ENCODE measurements at places on chromosomes 13 and 19. TPM values are rescaled to one million over a fixed set of nuclear protein-coding genes. Genes with fewer than 3 reads are reported as not detected.

- no peak overlapping the region for H3K27ac ChIP-seq
- no peak overlapping the region for H3K4me3 ChIP-seq
- no peak for DNase-seq
- H3K4me1 ChIP-seq, result peaks cover 3% of the 10 kb centered on the region
- no peaks in the 10 kb centered on the region for H3K27me3 ChIP-seq
Measured at GRCh38 chr13:100508996-100509395, 79.6 kb downstream of the GGACT start.

DNA sequence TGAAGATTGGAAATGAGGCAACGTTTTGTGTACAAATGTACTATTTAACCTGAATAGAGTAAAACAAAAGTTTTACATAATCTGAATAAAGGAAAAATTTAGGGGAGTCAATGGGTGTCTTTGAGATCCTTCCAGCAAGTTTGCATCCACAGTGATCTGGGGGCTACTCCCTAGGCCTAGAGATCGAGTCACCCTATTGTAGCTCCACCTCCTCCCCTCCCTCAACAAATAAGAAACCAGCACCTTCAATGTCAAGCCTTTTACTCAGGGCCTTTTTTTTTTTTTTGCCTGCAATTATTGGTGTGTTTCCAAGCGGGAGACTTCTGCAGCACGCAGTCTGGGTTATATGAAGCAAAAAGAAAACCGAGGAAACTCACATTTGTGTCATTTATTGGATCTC, 16.3 kb upstream of the RAP2A start:
- H3K4me1 ChIP-seq, result no peaks in the 10 kb centered on the region
- DNase-seq, result no peak
- no peaks in the 10 kb centered on the region for H3K27me3 ChIP-seq
- H3K36me3 ChIP-seq, result no peaks in the 10 kb centered on the region
- no peak overlapping the region for H3K4me3 ChIP-seq

DNA sequence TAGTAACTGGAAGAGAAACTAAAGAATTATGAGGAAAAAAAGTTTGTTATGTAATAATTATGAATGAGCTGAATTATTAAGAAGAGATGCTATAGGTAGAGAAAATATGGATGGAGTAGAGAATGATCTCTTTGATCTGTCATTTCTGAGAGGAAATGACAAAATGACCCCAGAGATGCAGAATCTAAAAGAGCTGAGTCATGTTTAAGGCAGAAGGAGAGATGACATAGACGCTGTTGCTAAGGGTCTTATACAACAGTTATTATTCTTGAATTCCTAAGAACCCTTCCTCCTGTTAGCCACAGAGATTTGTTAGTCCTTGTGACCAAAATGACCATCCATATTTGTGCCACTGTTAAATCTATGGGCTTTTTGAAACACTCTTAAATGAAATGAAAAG, 58.3 kb upstream of the FREM2 start:
- H3K27ac ChIP-seq, result no peak overlapping the region
- H3K27me3 ChIP-seq, result no peaks in the 10 kb centered on the region
- no peak overlapping the region for H3K4me3 ChIP-seq
- no peak for DNase-seq

DNA sequence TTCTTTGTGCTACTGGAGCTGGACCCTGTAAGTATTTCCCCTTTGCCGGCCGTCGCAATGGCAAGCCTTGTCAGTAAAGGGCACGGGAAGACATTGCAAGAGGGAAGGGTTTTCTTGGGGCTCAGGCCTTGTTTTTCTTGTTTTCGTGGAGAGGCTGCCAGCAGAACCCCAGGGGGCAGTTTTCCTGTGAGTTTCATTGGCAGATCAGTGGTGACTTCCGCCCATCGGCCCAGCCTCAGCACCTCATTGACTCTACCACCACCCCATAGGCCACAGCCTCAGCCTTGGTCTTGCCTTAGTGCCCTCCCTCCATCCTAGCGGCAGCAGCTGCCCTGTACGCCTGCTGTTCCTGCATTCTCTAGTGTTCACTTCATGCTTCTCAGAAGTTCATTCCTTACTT, 61.5 kb downstream of the GJA3 start:
- H3K4me1 ChIP-seq, result peaks cover 4% of the 10 kb centered on the region
- no peaks in the 10 kb centered on the region for H3K36me3 ChIP-seq
- H3K27ac ChIP-seq, result no peak overlapping the region
- H3K27me3 ChIP-seq, result peaks cover 8% of the 10 kb centered on the region
- no peak overlapping the region for H3K4me3 ChIP-seq

DNA sequence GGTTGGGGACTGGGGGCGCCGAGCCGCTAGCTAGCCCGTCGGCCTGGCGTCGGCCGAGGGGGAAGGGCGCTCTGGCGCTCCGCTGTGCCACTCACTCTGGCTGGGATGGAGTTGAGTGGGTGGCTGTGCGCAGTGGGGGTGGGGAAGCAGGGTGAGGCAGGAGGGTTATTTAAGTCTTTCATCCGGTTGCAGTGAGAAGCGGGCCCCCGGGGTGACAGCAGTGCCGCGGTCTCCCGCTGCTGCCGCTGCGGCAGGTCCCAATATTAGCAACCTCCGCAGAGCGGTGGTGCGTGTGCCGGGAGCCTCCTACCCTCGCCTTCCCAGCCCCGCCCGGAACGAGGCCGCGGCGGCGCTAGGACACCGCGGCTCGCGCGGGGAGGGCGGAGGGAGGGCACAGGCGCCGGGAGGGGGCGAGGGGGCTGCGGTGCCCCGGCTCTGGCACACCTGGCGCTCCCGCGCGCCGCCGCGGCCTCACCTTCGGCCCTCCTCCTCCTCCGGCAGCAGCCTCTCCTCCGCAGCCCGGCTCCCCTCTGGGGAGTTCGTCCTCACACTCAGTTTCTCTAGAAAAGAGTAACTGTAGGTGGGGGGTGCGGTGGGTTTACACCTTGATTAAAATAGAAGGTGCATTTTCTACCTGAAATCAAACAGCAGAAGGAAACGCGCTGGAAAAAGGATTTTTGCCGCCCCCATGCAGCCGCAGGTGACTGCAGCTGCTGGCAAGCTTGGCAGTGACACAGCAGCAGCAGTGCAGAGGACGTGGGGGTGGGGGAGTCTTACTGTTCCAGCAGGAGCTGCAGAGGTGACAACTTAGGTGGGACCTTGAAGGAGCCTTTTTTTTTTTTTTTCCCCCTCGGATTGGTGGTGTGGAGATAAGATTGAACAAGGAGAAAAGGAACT, 4.5 kb downstream of the FGF9 start:
- peaks cover 59% of the 10 kb centered on the region for H3K4me1 ChIP-seq
- no peak overlapping the region for H3K27ac ChIP-seq
- H3K4me3 ChIP-seq, result peak overlapping the region; percentile 56

The COL4A1 gene
- total RNA-seq, result 207 TPM

The TMEM86B gene
- 3.9 TPM for total RNA-seq

The POU4F1 gene
- total RNA-seq, result not detected

Measured in stomach (tissue), 19 donors.